Activated T-helper 1 cell treated with anti-CD3 and anti-CD28 coated beads, Interleukin-12 subunit alpha, Interleukin-12 subunit beta, Interleukin-2, Interleukin-4 antibody, amounts not matched to agents 30 ng/mL and 10 ng/mL and 1 ng/mL, durations not matched to agents 14 hours and 24 hours and 36 hours (primary cell): ENCODE measurements at places on chromosomes 5 and 9.

GRCh38 chr5:134449167-134449566 is 37.5 kb upstream of the CDKN2AIPNL start:
- no peak for DNase-seq

DNA sequence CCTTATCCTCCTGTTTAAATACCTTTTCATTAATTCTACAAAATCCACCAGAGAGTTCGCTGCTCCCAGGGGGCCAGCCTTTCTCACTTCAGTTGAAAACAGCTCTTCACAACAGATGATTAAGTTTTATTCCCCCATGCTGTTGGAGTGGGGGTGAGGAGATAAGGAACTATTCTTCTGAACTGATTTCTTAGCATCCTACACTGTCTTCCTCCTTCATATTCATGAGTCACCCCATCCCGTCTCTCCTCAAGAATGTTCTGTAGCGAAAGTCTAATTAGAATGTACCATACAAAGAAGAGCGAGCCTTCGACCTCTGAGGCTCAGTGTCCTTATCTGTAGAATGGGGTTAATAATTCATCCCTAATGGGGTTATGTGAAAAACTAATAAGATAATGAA is 138.0 kb downstream of the PIK3R1 start:
- no peak for DNase-seq

DNA sequence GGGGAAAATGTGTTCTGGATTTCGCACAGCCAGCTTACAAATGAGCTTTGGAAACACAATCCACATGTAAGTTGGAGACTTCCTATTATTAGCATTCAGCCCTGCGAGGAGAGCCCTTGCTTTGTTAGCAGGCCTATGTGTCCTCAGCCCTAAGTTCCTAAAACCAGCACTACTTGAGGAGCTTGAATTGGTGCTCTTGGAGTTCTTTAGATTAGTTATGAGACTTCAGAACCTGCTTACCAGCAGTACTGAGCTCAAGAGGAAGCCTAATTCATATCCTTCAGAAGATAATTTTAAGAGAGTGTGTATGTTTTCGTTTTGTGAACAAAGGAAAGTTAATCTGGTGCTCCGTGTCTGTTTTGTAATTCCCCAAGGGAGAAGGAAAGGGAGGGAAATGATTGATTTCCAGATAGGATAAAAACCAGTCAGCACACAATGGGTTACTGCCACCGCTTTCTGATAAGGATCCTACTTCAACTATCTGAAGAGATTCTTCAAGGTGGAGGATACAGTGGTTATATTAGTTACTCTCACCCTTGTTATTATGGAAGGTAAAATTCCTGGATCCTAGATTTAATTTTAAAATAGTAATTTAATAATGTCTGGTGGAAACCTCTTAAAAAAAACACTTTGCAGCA is 35.2 kb downstream of the PIK3R1 start:
- no peak for DNase-seq

DNA sequence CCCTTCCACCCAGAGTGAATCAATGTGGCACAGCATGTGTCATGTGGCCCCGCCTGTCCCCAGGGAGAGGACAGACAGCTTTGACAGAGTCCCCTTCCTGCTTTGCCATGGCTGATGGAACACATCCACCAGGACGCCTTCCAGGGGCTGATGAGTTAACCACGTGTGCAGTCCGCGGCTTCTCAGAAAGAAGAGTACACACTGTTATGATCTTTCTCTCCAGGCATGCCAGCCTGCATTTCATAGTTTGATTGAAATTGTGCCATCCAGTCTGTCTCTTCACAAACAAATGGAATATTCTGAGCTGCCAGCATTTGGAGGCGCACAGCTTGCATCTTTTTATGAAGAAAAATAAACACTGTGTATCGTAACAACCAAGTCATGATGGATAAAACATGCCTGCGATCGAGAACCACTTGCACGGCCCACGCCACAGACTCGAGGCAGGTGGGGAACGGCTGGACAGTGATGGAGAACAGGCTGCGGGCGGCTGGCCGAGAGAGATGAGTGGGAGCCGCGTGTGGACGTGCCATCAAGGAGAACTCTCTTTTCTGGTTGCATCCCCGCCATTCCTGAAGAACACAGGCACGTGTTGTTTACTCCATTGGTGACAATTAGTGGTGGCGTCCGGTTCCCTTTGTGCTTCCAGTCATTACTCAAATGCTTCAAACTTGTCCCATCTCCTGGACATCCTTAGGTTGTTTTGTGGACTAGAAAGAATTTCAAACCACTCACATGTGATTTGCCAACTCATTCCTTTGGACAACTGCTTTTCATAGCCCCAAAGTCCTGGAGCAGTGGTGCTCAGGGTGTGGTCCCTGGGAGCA is 220.2 kb downstream of the AGTPBP1 start:
- DNase-seq = no peak

GRCh38 chr5:600886-601541 is 11.1 kb upstream of the CEP72 start:
- no peak for DNase-seq

DNA sequence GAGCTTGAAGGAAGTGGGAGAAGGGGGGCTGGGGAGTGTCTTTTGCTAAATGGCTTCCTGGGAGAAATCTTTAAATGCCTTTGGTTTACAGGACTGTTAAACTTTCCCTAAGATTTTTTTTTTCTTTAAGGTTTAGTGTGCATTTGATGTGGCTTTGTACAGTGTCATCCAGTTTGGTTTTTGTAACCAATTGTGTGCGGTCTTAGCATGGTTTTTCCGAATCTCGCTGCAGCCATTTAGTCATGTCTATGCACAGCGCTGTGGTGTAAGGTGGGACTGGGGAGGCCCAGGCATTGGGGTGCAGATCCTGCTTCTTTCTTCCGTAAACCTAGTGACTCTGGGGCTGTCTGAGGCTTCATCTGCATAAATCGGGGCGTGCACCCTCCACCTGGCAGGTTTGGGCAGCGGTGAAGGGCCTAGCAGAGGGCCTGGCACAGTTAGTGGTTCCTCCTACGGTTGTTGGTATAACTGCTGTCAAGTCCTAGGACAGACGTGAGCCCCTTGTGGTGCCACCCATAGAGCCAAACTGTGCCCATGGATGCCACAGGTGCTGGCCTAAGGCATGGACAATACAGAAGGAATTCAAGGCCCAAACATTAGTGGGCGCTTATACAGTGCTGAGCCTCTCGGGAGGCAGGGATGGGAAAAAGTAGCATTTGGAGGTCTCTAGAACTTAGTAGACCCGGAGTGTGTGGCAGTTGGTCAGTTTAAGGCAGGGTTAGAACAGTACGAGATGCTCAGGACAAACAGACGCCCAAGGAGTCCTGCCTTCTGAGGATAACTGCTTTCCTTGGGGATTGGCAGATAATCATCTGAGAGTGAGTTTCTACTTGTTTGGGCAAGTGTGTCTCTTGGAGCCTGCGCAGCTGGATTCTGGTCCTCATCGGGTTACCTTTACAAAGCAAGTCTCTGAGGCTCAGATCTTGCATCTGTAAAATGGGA is 1.5 kb downstream of the PRRC2B start:
- DNase-seq = peak; percentile 76

GRCh38 chr9:16316911-16317817 is 553.3 kb downstream of the BNC2 start:
- DNase-seq = no peak

DNA sequence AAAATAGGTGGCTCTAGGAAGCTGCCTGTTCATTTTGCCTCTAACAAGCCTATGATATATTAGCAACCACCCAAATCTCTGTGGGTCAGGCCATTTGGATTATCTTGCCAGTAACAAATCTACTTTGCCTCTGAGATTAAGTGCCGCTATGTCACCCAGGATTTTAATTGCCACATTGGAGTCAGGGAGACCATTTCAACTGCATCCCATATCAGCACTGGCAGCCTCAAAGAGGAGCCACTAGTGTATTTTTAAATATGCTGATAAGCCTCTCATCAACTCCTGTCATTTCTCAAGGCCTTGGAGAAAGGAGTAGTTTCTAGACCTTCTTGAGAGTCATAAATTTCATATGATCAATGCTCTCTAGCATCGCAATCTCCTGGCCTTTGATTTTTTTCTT is 12.1 kb upstream of the ADAMTS19 start:
- no peak for DNase-seq

- no peak for DNase-seq
Measured at GRCh38 chr9:98008764-98009163, 25.6 kb downstream of the ANP32B start.

- DNase-seq = no peak
Measured at GRCh38 chr9:93829271-93830011, 125.7 kb downstream of the BARX1 start.

- DNase-seq = no peak
Measured at GRCh38 chr9:127058645-127059021, 63.8 kb downstream of the ANGPTL2 start.

DNA sequence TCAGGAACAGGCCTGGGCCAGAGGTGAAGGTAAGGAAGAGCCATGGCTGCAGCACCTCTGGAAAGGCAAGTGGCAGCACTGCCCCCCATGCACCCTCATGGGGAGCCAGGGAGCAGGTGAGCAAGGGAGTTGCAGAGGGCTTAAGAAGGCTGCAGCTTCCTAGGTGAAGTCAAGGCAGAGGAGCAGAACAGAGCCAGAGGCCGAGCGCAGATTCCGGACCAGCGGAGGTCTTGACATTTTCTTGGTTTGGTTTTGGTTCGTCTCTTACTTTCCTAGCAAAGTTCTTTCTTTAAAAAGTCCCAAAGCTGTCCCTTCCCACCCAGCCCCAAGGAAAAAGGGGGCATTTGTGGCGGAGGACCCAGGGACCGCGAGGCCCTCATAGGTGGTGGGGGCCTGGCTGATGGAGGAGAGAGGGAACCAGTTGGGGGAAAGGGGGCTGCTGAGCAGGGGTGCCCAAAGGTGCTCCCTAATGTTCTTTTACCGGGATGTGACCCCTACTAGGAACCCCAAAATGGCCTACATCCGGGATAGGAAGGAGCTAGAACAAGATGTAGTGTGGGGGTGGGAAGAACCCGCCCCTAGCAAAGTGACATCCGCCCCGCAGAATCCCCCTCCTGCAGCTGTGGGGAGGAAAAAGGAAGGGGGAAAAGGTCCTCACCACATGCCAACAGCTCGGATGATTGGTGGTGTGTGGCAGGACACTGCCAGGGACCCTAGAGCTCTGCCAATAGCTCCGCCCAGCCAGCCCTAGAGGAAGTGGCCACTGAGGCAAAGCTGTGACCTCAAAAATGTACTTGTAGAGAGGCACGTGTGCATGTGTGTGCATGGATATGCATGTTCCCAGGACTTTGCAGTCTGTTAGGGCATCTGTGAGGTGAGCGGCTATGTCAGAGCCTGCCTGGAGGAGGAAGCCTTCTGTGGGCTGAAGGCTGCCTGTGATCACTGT is 914 bp upstream of the CD72 start:
- DNase-seq = peak; percentile 48

DNA sequence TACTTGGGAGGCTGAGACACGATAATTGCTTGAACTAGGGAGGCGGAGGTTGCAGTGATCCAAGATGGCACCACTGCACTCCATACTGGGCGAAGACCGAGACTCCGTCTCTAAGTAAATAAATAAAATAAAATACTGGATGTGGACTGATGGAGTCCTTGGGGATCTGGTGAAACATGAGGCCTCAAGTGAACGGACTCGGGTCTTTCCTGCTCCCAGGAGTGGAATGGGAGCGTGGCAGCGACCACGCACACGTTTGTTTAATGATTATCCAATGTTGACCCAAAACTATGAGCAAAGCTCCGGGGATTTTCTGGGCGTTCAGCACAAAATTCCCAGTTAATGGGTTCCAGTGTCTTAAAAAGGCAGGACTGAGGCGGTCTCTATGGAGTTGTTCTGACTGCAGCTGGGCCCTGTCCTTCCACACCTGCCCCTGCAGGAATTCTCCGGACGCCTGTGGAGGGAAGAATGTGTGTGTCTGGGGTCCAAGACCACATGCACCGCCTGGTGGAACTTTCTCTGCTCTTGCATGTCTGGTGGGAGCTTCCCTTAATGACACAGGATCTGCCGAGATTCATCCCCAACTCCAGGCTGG is 26.6 kb downstream of the NEK6 start:
- no peak for DNase-seq

DNA sequence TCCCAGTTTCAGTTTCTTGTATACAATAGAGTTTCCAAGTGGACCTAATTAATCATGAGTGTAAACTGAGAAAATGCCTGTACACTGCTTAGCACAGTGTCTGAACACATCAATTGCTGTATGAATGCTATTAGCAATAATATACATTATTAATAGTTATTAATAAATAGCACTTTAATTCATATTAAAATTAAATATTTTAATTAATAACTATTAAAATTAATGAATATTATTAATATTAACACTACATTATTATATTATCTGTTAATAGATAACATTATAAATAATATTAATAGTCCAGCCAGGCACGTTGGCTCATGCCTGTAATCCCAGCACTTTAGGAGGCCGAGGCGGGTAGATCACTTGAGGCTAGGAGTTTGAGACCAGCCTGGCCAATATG is 244.9 kb upstream of the ANKRD55 start:
- no peak for DNase-seq

DNA sequence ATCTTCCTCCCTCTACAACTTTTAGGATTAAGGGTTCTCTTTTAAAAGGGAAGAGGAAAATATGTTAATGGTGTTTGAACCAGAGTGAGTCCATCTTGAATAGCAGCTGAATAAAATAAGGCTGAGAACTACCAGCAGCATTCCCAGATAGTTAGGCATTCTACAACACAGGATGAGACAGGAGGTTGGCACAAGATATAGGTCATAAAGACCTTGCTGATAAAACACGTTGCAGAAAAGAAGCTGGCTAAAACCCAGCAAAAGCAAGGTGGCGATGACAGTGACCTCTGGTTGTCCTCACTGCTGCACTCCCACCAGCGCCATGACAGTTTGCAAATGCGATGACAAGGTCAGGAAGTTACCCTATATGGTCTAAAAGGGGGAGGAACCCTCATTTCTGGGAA is 77.8 kb downstream of the PLK2 start:
- no peak for DNase-seq

DNA sequence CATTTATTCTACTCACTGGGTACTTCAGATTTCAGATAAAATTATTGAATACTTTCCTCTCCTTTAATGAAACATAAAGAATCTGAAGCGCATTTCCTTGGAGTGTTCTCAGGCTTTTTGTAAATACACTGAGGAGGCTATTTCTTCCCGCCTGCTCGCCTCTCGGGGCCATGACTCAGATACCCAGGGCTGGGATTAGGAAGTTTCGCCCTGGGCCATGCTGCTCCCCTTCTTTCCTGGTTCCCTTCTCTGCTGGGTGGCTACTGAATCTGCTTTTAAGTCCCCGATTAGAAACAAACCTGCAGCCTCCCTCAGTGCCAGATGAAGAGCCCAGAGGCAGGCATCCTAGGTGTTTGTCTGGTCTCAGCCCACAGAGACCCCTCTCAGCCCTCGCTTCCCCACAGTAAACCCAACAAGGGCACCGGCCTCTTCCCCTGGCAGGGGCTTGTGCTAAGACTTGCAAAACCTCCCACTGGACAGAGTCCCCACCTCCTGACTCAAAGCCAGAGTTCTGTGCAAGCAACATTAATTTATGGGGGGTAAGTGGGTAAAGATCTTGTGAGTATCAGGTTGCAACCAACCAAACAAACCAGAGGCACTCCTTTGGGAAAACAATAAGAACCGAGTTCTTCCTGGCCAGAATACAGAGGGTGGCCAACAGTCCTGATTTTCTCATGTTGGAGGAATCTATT is 30.7 kb upstream of the IRX1 start:
- DNase-seq = no peak

- no peak for DNase-seq
Measured at GRCh38 chr9:129841071-129841470, 5.8 kb downstream of the USP20 start.
